ENCODE measurements at places on chromosomes 7 and 10.

- peak; percentile 78 for DNase-seq
These were observed 207.6 kb downstream of the FOXP2 start for GRCh38 chr7:114622221-114622620.

- DNase-seq, result no peak
These were observed 49.1 kb upstream of the EEPD1 start for GRCh38 chr7:36103837-36104561.

GRCh38 chr10:44981172-44982113 lies 2.8 kb upstream of the DEPP1 start:
- no peak for DNase-seq

DNA sequence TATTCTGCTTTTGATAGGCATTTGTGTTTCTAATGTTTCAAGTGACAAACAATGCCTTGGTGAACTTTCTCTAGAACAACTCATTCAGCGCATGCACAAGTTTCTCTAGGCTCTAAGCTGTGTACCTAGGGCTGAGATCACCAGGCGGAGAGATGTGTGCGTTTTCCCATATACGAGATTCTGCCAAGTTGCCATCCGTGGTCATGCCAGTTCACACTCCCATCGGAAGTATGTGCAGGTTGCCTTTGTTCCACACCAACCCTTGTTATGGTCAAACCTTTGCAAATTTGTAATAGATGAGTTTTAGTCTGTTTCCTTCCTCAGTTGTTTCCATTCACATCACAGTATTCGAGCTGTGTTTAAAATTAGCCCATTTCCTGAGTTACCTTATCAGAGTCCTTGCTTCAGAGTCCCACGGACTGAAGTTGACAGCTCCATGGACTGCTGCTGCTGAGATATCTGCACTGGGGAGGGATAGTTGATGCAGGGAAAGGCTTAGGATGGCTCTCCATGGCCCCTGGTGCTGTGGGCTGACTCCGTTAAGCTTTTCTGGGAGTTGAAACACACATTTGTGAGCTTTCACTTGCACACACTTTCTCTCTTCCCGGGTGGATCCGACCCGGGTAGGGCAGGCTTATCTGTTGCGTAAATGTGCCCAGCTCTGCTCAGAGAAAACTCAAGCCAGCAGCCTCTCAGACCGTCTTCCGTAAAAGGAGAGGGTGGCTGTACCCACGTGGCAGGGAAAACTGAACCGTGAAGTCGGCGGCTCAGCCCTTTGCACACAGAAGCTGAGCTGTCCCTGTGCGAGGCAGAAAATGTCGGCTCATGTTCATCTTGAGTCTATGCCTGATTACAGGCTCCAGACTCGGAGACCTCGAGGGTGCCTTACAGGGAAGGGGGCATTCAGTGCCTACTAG lies 49.4 kb downstream of the HK1 start:
- DNase-seq, result no peak

DNA sequence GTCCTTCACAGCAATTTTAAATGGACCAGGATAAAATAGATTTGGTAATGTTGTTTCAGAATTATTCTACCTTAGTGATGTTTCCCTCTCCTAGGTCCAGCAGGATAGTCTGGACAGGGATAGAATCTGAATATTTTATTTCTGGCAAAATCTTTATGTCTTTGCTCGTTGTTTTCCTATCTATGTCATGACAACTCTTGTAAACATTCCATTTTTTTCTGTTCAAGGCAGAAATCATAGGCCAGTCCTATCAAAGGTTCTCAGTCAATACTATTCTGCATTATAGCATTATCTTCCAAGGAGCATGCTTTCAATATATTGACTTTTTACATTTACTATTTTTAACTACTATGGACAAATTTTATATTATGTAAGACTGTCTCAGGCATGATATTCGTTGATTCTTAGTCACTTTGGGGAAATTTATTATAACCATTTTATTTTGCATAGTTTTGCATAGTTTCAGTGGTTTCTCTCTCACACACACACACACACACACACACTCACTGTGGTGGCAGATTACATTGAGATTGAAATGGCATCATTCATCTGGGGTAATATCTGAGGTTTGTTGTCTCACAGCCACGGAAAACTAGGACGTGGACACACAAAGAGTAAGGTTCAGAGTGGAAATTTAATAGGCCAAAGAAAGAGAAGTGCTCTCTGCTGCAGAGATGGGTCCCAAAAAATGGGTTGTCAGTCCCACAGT lies 17.2 kb downstream of the TAS2R60 start:
- DNase-seq, result no peak

DNA sequence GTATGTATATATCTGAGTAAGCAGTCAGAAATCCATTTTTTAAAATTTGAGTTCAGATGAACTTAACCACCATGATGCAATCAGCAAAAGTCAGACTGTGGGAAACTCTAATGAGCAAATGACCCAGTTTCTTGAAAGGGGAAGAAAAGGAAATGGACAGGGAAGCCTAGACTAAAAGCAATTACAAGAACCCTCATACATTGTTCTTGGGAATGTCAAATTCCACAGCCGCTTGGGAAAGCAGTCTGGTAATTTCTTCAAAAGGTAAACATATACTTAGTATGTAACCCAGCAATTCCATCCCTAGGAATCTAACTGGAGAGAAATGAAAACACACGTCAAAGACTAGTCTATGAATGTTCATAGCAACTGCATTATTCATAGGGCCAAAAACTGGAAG lies 16.4 kb upstream of the FOXK1 start:
- DNase-seq, result no peak

DNA sequence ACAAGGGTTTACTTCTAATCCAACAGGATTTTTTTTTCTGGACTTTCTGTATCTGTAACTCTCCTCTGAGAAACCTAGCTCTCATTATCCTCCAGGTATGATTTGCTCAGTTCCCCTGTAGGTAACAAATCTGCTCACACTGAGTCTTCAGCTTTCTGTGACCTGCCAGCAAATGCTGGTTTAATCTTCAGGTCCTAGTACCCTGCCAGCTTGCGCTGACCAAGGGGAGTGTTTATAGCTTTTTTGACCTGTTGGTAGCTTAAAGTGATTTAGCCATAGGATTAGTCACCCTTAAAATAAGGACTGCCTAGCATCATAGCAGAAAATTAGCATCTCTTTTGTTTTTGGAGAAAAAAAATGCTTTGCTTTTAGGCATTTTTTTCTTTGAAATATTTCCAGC lies 22.4 kb downstream of the SND1 start:
- no peak for DNase-seq

DNA sequence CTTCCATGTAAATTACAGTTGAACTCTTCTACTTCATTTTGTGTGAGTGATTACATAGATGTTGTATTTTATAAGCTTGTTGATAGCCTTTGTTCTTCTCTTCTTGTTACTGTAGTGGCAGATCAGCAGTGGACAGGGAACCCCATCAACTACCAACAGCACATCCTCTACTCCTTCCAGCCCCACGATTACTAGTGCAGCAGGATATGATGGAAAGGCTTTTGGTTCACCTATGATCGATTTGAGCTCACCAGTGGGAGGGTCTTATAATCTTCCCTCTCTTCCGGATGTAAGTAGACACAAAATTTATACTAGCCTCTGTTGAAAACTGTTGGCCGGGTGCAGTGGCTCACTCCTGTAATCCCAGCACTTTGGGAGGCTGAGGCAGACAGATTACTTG lies 110.7 kb downstream of the TRIM24 start:
- no peak for DNase-seq

DNA sequence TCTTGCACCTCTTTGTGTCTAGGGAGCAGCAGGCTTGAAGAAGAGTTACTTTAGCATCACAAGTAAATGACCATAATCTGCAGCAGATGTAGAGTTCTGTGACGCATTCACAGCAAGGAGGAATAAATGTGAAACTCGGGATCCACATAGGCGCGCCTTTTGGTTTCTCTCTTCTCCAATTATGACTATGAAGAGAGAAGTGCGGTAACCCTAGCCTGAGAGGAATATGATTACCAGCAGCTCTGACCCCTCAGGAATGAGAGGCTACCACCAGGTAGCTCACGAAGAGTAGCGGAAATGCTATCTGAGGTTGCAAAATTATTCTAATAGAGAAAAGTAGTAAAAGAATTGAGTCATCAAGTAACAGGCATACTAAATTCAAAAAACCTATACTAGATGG lies 25.2 kb upstream of the DMTF1 start:
- DNase-seq, result no peak

DNA sequence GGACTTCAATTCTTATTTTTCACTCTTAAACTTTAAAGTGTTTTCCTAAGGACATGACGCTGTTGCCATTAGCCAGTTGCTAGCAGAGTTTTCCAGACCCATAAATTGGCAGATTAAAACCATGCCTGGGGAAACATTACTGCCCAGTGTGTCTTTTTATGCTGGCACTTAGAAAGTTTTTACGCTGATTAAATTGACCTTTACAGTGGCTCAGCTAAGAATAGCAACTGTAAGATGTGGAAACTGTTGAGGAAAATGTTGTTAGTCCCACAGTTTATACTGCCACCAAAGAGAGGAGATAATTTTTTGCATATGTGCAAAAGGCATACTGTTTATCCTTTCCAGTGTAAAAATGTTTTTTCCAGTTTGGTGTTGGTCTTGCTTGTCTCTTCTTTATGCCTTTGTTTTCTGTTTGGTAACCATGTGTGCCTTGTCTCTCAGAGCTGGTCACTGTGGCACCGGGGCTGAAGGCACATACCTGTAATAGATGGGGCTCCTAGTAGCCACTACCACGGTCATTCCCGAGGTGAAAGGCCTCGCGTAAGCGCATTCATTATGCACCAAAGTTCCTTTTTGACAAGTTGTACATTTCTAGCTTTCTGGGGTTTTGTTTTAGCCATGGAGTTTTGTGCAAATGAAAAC lies 45.3 kb downstream of the CYP17A1 start:
- no peak for DNase-seq

DNA sequence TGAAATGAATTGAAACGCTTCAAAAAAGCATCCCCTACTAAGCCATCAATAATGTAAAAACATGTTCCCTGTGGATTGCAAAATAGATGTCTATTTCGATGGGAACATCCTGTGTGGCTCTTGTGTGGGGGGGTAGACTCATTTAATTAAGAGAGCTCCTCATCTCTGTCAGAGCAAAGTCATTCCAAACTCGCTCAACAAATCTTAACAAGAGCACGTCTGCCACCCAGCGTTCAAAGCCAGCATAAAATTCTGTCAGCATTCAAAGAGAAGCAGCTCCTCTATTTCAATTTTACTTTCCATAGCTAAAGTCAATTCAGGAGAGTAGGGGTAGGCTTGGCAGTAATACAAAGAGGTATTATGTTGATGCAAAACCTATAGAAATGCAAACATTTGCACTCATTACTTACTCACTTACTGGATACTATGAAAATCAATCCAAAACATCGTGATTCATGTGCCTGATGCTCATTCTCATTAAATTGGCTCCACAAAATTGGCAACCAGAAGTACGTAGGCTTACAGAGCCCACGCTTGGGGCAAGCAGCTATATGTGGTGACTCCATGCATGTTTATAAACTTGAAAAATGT lies 114.9 kb downstream of the IPMK start:
- DNase-seq, result no peak

- no peak for DNase-seq
These were observed 184.7 kb upstream of the PFKP start for GRCh38 chr10:2882628-2883027.

DNA sequence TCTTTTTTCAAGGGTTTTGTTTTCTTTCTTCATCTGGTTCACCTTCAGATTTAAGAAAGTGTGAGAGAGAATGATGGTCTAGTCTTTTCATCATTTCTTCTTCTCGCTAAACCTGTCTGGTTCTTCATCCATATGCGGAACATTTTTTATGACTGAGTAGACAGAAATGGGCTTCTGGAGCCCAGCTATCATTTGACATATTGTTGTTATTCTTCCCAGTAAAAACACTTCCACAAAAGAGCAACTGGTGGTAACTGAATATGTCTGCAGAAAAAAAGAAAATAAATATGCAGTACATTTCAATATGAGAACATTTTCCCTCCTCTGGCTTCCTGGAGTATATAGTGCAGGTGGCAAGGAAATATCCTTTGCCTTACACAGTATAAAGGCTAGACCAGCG lies 209.5 kb downstream of the JCAD start:
- no peak for DNase-seq

GRCh38 chr10:102393411-102394078 lies 2.0 kb upstream of the NFKB2 start:
- DNase-seq, result no peak

GRCh38 chr7:2384354-2385243 lies 18.8 kb upstream of the CHST12 start:
- DNase-seq, result no peak

GRCh38 chr10:74930965-74931364 lies 104.6 kb downstream of the KAT6B start:
- DNase-seq, result no peak

DNA sequence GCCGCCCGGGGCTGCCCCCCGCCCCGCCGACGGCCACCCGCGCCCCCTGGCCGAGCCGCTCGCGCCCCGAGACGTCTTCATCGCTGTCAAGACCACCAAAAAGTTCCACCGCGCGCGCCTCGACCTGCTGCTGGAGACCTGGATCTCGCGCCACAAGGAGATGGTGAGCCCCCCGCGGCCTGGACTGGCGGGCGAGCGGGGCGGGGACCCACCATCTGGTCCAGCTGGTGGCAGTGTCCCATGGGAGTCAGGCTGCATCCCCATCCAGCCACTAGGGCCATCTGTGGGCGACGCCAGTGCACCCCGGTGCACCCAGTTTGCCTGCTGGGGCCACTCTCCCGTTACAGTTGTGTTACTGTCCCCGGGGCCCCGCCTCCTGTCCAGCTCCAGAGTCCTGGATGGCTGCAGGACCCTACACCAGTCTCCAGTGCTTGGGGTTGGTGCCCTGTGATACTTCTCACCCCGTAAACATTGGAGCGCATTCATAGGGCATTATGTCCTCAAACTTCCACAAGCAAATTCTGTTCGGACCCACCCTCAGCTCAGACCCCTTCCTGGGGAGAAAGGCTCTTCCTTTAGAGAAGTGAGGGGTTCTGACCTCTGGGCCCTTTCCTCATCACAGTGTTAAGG lies 672 bp downstream of the LFNG start:
- no peak for DNase-seq

GRCh38 chr10:43137717-43138020 lies 576 bp upstream of the CSGALNACT2 start:
- no peak for DNase-seq

DNA sequence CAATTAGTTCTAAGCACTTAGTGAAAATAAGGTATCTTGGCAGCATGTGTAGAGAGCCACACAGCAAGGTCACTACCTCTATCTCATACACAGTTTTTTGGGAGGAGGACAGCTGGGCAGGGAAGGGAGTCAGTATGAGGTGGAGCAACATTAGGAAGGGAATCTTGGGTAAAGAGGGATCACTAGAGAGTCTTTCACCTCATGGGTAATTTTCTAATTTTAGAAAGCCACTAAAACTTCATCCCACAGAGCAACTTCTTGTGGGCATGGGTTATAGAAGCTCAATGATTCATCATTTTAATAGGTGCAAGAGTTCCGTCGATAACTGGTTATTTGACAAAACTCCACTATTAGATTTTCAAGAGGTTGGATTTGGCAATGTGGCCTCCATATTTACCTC lies 2.5 kb downstream of the NRAP start:
- no peak for DNase-seq

- no peak for DNase-seq
These were observed 119.3 kb upstream of the SHH start for GRCh38 chr7:155931396-155932085.

All from NCI-H1417 treated with DMSO at 0.1 percent for 48 hours (cell line).